Kidney glomerular epithelial cell (primary cell): ENCODE measurements at places on chromosomes 11 and 22.

GRCh38 chr11:29518389-29519174 is 498.2 kb downstream of the KCNA4 start:
- no peak for DNase-seq

DNA sequence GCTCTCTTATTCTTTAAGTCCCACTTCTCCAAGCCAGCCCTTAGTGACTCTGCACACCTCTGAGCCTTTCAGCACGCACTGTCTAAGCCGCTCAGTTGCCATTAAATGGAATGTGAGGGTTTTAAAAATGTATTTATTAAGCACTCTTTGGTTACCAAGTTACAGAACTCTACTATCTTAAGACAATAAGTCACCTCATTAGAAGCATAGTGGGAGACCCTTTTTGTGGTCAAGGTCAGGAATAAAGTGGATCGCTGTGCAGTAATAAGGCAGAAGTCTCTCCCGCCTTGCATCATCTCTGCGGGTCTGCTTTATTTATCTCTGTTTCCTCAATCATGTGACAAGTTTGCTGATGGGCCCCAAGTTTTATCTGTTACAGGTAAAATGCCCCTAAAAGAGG is 11.9 kb downstream of the SLC25A18 start:
- DNase-seq = no peak

DNA sequence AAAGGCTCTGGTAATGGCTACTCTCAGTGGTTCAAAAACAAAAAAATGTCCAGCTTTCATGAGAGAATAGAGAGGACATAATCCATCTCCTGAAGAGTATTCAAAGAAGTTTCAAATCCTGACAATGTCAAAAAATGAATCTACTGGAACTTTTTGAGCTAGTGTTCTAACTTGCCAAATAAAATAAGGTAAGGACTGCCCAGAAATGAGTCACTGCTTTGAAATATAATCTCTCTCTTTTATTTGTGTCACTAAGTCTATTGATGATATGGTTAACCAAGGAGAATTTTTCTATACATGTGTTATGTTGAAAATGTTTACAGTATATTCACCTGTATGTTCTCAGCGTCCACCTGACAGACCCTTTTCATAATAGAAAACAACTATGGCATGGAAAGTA is 3.4 kb downstream of the GUCY1A2 start:
- no peak for DNase-seq

DNA sequence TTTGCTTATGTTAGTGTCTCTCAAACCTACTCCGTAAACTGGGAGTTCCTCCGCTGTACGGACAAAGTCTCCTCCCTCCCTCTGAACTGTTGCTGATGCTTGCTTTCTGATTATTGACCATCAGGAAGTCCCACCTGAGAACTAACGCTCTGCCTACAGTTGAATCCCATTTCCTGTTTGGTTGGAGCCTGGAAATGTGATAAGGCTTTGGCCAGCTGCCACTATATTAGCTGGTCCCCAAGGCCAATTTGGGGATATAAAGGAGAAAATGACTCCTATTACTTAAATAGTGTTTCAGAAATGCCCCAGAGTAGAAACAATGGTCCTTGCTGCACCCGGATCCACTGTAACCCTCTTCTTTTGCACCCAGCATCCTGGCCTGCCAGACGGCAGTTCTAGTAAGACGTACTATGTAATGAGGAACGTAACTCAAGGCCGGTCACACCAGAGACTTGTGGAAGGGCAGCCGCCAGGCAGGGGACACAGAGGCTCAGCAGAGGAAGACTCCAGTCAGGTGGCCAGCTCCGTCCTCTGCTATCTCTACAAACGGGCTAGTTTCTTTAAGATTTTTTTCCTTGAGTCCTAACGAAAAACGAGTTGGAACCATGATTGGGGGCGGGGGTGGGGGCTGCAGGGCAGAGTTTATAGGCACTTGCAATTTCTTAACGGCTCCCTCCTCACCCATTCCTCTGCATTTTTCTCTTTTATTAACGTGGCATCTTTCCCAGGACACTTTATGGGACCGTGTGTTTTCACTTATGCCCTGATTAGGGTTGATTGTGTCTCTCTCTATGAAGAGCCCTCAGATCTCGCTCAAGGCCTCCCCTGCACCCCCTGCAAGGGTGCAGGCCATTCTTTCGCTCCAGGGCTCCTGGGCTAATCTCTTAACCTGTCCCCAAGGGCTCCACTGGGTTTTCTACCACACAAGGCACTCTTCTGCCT is 72.8 kb upstream of the CDON start:
- no peak for DNase-seq

DNA sequence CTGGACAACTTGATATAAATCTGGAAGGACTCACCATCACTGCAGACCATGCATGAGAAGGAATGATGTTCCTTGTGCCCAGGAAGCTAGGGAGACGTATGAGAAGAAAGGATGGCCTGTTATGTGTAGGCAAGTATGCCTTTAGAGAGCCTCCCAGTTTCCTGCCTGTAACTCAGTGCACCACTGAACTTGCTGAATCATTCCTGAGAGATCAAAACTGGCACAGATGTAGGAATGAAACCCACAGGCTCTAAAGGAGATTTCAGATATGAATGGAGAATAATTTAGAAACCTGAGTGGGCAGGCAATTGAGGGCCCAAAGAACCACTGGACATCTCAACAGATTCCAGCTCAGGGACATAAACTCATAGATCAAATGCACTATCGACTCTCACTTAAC is 38.4 kb upstream of the PRSS23 start:
- DNase-seq = peak; percentile 17

DNA sequence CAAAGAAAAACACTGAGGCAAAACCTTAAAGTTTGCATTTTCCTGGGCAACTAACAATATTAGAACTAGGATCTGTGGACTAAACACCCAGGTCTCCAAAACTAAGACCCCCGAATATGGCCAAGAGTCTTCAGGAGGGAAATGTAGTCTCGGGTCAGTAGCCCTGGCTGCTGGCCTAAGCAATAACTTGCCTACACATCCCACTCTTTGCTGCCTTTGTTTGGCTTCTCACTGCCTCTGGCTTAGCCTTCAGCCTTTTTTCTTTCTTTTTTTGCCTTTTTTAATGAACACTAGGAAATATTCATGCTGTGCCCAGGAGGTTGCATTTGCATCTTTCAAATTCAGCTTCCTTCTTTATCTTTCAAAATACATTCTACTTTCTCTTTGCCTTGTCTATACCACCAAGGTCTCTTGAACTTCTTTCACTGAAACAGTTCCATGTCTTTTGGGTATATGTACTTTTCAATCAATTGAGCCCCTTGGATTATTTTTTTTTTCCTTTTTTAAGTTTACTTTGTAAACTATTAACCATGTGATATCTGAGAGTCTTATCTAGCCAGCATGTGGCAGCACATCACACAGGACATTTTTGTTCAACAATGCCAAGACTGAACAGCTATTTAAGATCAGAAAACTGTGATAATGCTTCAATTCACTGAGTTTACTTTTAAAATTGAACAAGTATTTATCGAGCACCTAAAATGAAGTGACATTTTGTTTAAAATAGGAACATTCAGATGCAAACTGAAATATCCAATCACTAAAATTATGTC is 165.0 kb upstream of the TRPC6 start:
- no peak for DNase-seq

DNA sequence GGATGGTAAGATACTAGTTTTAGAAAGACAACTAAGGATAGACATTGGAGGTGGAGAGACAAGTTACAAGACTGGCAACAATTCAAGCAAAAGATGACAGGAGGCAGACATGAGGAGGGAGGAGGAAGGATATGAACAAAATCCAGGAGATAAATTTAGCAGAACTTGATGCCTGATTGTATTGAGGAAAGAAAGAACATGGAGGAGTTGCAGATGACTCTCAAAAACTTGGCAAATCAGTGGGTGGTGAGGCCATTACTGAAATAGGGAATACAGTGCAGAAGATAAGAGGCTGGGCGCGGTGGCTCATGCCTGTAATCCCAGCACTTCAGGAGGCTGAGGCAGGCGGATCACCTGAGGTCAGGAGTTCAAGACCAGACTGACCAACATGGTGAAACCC is 2.7 kb upstream of the UPB1 start:
- no peak for DNase-seq

- no peak for DNase-seq
Measured at GRCh38 chr11:1852271-1852876, 510 bp upstream of the LSP1 start.

- no peak for DNase-seq
Measured at GRCh38 chr11:133011604-133012003, 520.7 kb downstream of the OPCML start.

GRCh38 chr11:59611570-59612565 is 3.7 kb downstream of the OSBP start:
- DNase-seq = no peak

GRCh38 chr11:1055109-1055703 is 18.7 kb upstream of the MUC6 start:
- no peak for DNase-seq

GRCh38 chr11:115214644-115215234 is 289.5 kb downstream of the CADM1 start:
- no peak for DNase-seq

GRCh38 chr11:128733440-128734102 is 39.7 kb downstream of the FLI1 start:
- DNase-seq = no peak

- peak; percentile 42 for DNase-seq
Measured at GRCh38 chr11:72812967-72813739, 1.1 kb upstream of the ATG16L2 start.
